ENCODE measurements at places on chromosomes 6 and 20.

- DNase-seq, result no peak
Measured at GRCh38 chr6:10465629-10466499, 51.0 kb upstream of the TFAP2A start.

GRCh38 chr6:33123181-33123580 is 47.4 kb downstream of the HLA-DPB1 start:
- no peak for DNase-seq

DNA sequence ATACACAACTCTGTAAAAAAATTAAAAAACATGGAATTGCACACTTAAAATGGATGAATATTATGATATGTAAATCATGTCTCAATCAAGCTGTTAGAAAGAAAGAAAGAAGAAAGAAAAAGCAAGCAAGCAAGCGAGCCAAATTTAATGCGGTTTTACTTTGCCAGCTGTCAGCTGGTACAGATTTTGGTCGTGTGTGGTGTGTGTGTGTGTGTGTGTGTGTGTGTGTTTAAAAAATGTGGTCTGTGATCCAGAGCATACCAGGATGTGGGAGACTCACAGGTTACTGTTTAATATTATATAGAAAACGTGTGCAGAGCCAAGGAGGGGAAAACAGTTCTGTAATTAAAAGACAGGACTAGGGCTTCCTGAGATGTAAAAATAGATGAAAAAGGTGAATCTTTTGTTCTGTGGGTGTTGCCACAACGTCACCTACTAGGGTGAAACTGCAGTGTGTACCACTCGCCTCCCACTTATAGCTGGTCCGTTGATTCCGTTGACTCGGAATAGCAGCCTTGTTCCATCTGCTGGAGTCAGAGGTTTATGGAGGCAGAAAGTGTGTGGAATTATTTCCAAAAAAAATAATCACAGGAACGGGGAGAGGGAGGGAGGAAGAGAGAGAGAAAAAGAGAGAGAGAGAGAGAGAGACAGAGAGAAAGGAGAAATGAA is 197.7 kb downstream of the BCAS1 start:
- DNase-seq, result no peak

GRCh38 chr20:36045373-36045714 is 77.0 kb downstream of the CNBD2 start:
- DNase-seq, result no peak

GRCh38 chr6:102488729-102489128 is 1095.2 kb downstream of the GRIK2 start:
- no peak for DNase-seq

- DNase-seq, result no peak
Measured at GRCh38 chr6:123016431-123017103, 20.5 kb downstream of the CLVS2 start.

DNA sequence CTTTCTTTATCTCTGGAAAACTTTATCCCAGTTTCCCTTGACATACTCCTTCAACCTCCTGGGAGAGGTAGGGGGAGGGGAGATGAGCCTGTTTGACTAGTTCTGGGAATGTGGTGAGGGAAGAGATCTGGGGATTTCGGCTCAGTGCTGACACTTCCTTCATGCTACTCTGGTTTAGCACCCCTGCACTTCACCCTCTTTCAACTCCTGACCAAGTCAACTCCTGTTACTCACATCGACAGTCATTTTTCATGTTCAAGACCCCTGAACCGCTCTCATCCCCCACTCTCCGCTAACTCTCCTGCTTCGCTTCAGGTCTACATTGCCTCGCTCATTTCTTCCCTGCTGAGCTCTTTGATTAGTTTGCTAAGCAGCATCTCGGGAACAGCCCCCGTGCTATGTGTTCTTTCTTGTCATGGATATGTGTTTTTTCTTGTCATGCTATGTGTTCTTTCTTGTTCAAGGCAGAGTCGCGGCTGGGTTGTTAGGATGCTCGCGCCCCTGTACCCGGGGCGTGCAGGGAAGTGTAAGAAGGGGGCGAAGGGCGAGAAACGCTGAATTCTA is 16.6 kb upstream of the TRIM27 start:
- no peak for DNase-seq

DNA sequence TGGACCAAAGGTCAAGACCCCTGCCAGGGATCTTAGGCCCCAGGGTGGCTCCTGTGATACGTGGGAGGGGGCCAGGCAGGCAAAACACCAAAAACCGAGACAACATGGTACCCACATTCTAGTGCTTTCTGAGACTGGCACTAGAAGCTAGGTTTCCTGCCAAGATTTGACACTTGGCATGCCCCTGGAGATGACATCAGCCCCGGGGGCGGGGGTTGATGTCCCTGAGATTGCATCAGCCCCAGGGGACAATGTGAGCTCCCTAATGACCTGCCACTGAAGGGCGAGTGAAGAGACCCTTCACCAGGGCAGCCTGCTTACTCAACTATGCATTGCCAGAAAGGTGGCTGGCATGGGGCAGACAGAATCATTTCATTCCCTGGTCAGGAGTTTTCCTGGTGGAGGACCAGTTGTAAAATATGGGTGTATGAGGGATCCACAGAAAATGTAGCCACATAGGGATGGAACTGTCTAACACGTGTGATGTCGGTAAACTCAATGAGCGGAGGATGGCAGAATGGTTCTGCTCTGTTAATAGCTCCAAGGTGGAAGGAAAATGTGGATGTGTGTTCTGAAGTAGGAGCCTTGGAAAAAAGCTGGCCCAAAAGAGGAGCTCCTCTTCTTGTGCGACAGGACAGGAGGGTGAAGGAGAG is 219.7 kb downstream of the UNC5CL start:
- DNase-seq, result no peak

DNA sequence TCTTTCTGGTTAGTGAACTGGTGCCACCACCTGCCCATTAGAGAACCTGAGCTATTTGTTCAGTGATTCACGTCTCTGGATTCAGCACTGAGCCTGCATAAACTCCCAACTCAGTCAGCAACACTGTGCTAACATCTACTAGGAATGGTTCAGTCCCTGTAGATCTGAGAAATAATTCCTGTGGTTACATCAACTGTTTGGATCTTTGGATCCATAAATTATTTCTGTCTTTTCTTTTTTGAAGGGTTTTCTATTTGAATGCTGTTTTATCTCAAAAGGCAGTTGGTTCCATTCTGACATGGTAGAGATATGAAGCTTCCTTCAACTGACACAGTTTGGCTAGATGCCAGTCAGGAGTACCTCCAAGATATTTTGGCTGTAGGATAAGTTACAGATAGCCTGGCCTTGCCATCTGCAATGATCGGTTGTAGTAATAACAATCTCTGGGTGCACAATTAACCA is 125.9 kb downstream of the TRMT11 start:
- DNase-seq, result no peak

DNA sequence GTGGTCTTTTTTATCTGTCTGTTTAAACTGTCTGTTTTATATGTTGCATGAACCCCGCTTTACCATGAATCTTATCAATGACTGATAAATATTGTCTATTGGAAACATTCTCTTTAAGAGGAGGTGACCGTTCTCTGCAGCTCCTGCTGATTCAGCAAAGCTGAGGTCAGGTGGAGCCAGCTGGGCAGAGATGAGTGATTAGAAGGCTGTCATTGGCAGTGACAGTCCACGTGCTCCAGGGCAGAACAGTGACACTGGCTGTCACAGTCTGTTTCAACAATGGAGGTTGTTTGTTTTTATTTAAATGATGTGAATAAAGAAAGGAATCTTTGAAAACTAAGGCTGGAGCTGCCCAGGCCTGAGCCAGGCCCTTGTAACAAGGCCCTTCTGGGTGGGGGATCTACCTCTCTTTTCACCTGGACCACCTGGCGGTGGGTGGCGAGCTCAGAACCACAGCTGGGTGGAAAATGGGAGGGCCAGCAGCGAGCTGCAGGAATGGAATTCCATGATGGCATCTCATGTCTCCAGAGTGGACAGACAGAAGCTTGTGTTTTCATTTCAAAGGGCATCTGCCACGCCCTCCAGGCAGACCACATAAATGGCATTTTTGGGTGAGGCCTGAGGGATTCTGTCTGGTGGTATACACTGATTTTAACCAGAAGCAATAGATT is 12.6 kb downstream of the SYNJ2 start:
- no peak for DNase-seq

DNA sequence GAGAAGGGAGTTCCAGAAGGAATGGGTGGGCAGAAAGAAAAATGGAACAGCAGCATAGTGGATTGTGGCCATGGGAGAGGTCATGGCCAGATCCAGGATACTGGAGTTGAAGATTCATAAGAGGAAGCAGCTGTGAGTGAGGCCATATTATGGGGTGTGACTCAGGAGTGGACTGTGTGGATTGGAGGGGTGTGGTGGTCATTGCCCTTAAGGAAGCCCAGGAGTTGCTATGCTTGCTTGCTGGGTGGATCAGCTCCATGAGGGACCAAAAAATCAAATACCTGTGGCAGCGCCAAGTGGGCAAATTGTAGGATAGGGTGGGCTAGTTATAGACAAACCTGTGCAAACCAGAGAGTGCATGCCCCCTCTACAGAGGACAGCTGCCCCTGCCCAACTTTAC is 18.3 kb downstream of the LRRC1 start:
- no peak for DNase-seq

GRCh38 chr6:26115226-26115625 is 28.0 kb downstream of the HFE start:
- no peak for DNase-seq

DNA sequence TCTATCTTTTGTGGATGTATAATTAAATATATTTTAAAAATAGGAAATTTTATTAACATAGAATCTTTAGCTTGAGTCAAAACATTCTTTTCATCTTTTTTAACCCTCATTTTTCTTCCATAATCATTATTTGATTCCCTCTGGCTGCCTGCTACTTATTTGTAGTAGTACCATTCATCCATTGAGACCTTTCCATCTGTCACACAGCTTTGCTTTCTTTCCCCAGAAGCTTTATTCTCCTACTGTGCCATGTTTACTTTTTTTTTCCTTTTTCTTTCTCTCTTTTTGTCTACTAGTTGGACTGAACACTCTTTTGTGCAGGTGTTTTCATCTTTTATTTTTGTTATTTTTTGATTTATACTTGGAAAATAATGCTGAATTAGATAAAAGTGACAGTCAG is 522.6 kb upstream of the MMS22L start:
- DNase-seq, result no peak

- DNase-seq, result no peak
Measured at GRCh38 chr6:108179741-108180140, 13.9 kb downstream of the NR2E1 start.

DNA sequence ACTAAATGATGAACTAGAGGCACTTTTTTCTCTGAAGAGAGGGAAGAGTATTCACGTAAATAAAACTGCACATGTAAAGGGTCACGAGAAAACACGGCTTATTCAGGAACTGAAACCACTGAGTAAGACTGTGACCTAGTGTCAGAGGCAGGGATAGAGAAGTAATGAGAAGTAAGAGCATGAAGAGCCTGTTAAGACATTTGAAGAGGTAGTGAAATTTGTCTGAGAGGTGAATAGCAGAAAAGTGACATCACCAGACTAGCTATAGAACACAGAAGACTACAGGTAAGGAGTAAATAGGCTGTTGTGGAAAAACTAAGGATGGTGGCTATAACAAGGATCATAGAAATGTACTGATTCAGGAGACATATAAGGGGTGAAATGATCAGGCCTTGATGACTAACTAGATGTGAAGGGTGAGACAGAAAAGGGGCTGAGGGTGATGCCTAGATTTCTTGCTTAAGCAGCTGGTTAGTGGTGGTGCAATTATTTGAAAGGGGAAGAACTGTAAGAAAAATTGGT is 76.8 kb downstream of the REV3L start:
- DNase-seq, result no peak

DNA sequence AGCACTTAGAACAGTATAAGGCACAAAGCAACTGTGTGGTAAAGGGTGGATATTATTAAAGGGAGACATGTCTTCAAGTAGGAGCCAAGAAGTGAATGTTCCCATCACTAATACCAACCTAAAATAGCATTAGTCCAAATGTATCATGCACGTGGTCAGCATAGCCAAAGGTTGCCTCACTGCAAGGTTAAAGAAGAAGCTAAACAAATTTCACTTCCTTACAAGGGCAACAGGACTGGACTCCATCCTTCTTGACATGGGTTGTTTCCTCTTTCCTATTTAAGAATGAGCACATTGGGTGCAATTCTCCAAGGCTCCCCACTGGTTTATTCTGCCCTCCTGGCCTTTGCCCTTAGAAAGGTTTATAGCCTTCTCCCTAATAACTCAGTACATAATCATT is 186.7 kb downstream of the PHACTR1 start:
- DNase-seq, result no peak

DNA sequence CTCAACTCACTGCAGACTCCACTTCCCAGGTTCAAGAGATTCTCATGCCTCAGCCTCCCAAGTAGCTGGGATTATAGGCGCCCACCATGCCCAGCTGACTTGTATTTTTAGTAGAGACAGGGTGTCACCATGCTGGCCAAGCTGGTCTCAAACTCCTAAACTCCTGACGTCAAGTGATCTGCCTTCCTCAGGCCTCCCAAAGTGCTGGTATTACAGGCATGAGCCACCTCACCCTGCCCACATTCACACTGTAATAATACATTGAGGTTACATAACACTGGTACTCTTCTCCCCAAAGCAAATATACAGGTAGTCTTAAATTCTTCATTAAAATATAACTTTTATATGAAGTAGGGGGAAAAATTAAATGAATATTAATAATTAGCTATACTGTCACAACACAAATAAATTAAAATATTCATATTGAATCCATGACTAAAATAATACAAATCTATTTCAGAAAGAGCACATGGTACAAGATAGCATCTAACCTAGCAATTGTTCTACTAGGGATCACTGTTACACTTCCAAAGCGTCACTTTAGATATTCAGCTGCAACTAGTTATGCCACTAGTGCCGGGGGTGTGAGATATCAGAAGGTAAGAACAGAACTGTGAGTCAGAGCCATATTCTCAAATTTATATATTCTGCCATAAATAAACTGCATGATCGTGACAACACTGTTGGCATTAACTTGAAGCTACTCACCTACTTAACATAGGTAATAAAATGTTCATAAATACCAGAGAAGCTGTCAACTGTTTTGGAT is 169.1 kb upstream of the SHLD1 start:
- no peak for DNase-seq

GRCh38 chr6:12233693-12234571 is 56.2 kb upstream of the EDN1 start:
- no peak for DNase-seq

- DNase-seq, result no peak
Measured at GRCh38 chr20:49658508-49658907, 55.2 kb downstream of the B4GALT5 start.

- DNase-seq, result no peak
Measured at GRCh38 chr6:127971945-127972391, 71.1 kb upstream of the THEMIS start.

- no peak for DNase-seq
Measured at GRCh38 chr6:104995989-104996617, 39.2 kb downstream of the LIN28B start.

DNA sequence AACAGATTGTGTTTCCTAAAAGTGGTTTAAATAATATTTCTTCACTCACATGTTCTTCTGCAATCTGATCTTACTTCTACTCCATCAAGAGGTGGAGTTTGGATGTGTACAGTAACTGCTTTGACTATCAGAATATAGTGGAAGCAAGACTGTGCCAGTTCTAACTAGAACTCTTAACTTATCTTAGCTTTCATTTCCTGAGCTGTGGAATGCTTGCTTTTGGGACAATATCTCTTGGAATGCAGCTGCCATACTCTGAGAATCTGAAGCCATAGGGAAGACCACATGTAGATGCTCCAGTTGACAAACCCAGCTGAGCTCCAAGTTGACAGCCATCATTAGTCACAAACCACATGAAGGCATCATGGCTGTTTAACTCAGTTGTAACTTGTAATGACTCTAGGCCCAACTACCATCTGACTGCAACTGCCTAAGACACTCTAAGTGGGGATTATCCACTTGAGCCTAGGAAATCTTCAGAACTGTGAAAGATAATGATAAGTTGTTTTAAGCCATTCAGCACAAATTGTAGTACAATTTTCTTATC is 40.8 kb upstream of the MAN1A1 start:
- no peak for DNase-seq

- DNase-seq, result no peak
Measured at GRCh38 chr20:54397292-54398140, 77.9 kb upstream of the DOK5 start.
